Right cardiac atrium (tissue), 5 donors: ENCODE measurements at places on chromosomes 13 and 19. TPM values are rescaled to one million over a fixed set of nuclear protein-coding genes. Genes with fewer than 3 reads are reported as not detected.

DNA sequence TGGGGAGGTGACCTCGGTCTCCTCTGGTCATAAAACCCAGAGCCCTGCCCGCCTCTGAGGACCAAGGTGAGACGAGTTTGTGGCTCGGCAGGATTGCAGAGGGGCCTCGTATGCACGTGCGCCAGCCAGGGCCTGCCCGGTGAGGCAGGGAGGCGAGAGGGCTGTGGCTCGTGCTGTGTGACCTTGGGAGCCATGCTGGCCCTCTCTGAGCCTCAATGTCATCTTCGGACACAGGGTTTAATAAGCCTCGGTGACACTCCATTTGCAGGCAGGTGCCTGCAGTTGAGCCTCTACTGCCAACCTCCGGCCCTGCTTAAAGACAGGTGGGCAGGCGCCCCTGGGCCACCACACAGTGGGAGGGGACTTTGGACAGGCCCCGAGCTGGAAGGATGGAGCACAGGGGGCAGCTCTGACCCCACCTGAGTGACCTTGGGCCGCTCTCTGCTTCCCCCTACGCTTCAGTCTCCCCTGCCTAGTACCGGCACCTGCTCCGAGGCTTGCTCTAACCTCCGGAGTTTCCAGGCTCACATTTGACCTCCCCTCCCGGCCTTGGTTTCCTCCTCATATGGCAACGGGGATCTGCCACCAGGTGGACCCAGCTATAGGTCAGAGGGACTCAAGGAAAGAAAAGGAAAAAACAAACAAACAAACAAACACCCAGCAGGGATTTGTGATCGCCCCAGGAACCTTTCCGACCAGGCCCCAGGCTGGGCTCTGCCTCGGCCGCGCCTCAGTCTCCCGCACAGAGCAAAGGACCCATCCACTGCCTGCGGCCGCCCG is 3.1 kb downstream of the ZBTB7A start:
- DNase-seq: no peak

DNA sequence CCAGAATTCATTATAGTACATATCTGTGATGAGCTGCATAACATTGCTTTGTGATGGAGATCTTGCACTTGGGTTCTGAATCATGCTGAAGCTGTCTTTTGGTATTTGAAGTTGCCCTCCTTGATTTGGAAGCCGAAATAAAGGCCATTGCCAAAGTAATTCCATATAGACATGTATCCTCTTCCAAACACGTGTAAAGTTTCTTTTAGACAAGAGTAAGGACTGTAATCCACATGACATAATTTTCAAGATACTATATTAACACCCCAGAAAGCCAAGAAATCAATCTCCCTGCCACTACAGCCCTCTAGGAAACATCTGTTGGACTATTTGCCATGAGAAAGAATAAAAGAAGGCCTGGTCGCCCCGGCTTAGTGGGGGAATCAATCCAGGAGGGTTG is 754.2 kb downstream of the FGF9 start:
- no peak for DNase-seq

CEACAM16 gene
- total RNA-seq: not detected

- DNase-seq: no peak
Observed at GRCh38 chr19:7670150-7670783, 1.4 kb downstream of the RETN start.

GRCh38 chr19:12141405-12141736 is 1.2 kb upstream of the ZNF20 start:
- DNase-seq: no peak

DNA sequence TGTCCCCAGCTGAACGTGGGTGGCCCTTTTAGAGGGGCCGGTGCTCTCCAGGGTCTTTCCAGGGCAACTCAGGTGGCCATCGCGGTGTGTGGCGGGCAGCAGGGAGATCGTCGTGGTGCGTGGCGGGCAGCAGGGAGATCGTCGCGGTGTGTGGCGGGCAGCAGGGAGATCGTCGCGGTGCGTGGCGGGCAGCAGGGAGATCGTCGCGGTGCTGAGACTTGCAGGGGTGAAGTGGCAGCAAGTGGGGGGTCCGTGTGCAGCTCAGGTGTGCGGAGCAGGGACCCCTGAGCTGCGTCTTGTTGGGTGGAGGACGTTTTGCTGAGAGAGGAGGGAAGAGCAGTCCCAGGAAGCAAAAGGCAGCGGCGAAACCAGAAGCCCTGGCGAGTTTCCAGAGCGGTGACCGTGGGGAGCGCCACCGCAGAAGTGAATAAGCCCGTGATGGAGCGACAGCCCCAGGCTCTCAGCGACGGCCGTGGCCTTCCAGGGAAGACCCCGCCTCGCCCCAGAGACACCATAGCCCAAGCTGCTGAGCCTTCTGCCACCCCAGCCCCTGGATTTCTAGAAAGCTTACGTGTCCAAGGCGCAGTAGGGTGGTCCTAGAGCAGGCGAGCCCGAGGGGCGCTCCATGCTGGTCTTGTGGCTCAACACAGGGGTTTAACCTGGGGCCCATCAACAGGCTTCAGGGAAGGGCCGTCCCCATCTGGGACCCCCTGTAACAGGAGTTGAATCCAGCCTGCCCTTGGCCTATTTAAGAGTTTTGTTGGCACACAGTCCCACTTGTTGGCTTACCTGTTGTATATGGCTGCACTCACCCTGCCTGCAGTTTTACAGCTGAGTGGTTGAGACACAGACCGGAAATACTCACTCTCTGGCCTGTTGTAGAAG is 5.4 kb downstream of the NCLN start:
- DNase-seq: peak; percentile 36

CEACAM20 gene
- not detected for total RNA-seq

GRCh38 chr19:41997851-41998229 is 3.8 kb upstream of the ATP1A3 start:
- peak; percentile 49 for DNase-seq

GRCh38 chr19:33390101-33390907 is 16.8 kb downstream of the CEBPG start:
- DNase-seq: peak; percentile 89

GRCh38 chr13:50485979-50486935 is 357.2 kb downstream of the DLEU7 start:
- DNase-seq: no peak

DNA sequence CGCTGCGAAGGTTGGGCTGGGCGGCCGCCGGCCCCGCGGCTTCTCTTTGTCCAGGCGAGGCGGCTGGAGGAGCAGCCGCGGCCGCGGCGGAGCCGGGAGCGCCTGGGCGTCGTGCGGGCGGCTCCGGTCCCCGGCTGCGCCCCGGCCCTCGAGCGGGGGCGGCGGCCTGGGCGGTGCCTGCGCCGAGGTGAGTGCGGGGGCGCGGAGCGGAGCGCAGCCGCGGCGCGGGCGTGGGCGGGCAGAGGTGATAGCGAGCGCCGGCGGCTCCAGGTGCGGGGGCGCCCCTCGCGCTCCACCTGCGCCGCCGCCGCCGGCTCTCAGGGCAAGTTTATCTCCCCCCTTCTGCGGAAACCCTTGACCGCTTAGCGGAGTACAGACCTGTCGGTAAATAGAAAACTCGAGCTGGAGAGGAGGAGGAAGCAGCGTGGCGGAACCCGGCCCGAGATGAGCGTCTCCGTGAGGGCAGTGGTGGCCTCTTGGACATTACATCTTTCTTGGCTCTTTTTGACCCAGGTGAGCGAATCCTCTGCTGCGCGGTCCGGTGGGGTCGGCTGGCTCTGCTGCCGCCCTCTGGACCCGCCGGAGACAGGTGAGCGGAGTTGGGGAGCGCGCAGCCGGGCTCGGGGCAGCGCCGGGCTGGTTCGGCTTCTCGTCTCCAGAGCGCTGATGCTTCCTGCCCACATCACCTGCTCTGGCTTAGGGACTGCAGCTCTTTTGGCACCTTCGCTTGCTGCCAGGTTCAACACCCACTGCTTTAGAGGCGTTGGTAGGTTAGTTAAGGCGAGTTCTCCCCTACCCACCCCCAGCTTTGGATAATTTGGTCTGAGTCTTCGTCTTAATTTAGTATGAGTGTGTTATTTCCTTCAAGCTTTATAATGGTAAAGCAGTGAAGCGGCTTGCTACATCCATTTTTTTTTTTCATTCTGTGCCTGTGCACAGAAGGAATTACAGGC is at the start of gene MTUS2:
Gene MTUS2, plus strand, starts transcription at position 241 of the 953 bp plus-strand sequence.
- DNase-seq: peak; percentile 53

TMEM150B gene
- total RNA-seq: 2.0 TPM

GRCh38 chr13:91232716-91233115 is 114.8 kb upstream of the MIR17HG start:
- DNase-seq: no peak

RNF17 gene
- not detected for total RNA-seq

HSPB6 gene
- total RNA-seq: 146 TPM

GRCh38 chr19:39070888-39071287 is 13.3 kb upstream of the ACP7 start:
- no peak for DNase-seq

DNA sequence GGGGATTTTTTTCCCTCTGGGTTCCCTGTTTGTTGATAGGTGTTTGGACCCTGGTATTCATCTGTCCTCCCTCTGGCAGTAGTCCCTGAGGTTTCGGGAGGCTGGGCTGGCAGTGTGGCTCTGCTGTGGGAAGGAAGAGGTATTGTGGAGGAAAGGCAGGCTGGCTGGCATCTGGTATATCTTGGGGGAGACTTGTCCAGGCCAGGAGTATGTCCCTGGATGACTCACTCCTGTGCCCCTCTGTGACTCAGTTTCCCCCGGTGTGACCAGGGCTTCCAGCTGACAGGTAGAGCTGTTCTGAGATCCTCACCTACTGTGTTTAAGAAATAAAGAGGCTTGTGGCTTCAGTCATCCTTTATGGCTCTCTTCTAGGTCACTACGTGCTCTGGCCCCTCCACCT is 14.2 kb upstream of the ZNF492 start:
- no peak for DNase-seq

DNA sequence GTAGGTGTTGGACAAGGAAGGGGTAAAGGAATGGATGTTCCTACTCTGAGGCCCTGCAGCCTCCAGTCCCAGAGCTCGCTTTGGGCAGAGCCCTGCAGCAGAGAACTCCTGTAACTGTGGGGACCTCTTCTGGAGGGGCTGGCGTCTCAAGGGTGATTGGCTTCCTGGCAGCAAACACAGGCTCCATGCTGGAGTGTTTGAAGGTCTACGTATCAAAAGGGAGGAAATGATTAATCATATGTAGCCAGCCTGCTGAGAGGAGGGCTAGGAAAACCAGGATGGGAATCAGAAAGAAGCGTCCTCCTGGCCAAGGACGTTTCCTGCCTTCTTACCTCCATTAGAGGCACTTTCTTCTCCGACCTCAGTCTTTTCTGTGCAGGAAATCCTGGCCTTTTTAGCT is 208.5 kb downstream of the TSHZ3 start:
- DNase-seq: no peak

NUDT15 gene
- 8.0 TPM for total RNA-seq

CCNE1 gene
- total RNA-seq: 5.1 TPM

- DNase-seq: no peak
Observed at GRCh38 chr19:53396525-53396868, 1.5 kb downstream of the ZNF765 start.

TRPM4 gene
- total RNA-seq: 32.1 TPM
